Mucosa of gallbladder (tissue), 1 donor: ENCODE measurements at places on chromosomes 3 and 15. TPM values are rescaled to one million over a fixed set of nuclear protein-coding genes. Genes with fewer than 3 reads are reported as not detected.

GRCh38 chr15:64806509-64806908 is 18.9 kb downstream of the PIF1 start:
- DNase-seq: no peak

DNA sequence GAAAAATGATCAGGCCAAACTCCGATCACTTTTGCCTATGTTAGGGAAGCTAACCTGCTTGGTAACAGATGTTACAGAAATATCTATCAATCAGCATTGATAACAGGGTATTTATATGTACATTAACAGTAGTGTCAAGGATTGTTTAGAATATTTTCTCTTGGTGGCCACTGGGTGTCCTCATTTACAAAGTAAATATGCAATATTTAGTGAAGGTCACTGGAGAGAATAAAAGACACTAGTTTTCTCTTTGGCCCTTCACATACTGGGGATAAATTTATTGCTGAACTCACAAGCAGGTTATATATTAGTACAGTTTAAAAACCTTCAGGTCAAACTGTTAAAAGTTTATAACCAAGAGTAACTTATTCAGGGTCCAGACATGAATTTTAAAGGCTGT is 69.0 kb downstream of the TIGIT start:
- no peak for DNase-seq

GRCh38 chr15:72229076-72229946 is 1.7 kb downstream of the PKM start:
- DNase-seq: no peak

GRCh38 chr3:108669208-108669607 is 79.7 kb downstream of the DZIP3 start:
- DNase-seq: no peak

FGD5 gene
- total RNA-seq: 62.5 TPM

TUSC7 gene
- not detected for total RNA-seq

GRCh38 chr15:31111091-31111647 is 9.6 kb upstream of the TRPM1 start:
- DNase-seq: no peak

DNA sequence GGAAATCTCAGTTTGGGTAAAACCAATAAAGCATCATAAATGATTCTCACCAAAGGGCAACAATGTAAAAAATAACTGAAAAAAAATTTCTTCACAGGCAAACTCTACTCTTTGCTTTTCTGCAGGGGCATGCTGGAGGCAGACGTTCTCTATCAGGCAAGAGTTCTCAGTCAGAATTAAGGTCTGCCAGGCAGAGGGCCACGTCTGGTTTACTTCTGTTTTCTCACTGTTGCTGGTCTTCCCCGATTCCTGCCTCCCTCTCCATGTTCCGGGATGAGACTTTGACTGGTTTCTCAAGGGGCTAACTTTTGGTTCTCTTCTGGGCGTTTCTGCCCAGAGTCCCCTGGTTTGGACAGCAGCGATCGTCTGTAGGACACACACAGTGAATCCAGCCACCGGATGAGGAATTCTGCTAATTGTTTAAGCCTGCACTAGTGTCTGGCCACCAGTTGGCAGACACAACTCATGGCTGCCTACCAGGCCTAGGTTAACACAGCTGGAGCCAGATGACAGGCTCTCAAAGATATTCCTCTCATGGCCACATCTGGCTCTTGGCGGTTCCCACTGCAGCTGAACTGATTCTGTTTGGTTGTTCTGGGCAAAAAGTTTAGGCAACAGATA is 273.1 kb downstream of the FOXP1 start:
- DNase-seq: peak; percentile 27

- no peak for DNase-seq
Measured at GRCh38 chr15:83955806-83956265, 279.7 kb upstream of the GOLGA6L4 start.

GRCh38 chr3:112048911-112049310 is 14.4 kb downstream of the TMPRSS7 start:
- DNase-seq: no peak

DNA sequence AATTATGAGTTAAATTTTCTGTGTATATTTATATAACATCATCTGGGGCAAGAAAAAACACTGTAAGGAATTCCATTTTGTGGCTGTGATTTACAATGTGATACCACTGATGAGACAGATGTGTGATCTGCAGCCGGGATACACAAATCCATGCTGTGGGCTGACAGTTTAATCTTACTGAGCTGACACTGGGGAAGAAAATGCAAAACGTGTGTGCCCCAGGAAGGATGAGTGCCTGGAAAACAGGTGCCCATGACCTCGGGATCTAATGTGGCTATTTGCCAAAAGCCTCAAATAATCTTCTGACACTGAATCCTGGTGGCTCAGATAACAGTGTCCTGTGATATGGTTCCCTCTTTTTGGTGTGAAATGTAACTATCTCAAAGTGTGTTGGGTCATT is 10.5 kb downstream of the MYRIP start:
- DNase-seq: no peak

SI gene
- total RNA-seq: 0.03 TPM

GRCh38 chr3:133820889-133821675 is 15.5 kb downstream of the SRPRB start:
- DNase-seq: peak; percentile 8

DNA sequence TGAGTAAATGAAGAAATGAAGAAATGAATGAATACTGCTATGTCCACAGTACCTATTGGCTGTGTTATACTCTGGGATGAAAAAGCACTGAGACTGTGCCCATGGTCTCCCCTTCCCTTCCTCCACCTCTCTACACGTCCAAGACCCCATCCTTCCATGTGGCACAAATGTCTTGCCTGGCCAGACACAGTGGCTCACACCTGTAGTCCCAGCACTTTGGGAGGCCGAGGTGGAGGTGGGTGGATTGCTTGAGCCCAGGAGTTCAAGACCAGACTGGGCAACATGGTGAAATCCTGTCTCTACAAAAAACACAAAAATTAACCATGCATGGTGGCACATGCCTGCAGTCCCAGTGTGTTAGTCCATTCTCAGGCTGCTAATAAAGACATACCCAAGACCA is 200.1 kb downstream of the FAM43A start:
- no peak for DNase-seq

DNA sequence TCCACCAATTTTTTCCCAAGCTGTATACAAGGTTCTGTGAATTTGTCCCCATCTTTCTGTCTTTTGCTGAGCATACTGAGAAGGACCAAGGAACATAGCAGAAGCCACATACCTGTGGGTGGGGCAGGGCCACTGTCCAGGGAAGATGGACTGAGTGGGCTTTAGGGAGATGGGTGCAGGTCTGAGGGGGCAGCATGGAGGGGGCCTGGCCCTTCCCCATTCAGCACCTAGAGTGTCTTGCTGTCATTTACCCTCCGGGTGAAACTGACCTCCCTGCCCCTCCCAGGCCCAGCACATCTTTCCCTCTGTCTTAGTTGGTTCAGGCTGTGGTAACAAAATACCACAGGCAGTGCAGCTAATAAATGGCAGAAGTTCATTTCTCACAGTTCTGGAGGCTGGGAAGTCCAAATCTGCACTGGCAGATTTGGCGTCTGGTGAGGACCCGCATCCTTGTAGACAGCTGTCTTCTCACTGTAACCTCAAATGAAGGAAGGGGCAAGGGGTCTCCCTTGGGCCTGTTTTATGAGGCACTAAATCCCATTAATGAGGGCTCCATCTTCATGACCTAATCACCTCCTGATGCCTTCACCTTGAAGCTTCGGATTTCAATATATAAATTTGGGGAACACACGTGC is 180.0 kb upstream of the SMAD3 start:
- DNase-seq: no peak

GRCh38 chr15:33757516-33758232 is 210.6 kb upstream of the CHRM5 start:
- DNase-seq: no peak
